ENCODE measurements at places on chromosomes 5 and 9.

DNA sequence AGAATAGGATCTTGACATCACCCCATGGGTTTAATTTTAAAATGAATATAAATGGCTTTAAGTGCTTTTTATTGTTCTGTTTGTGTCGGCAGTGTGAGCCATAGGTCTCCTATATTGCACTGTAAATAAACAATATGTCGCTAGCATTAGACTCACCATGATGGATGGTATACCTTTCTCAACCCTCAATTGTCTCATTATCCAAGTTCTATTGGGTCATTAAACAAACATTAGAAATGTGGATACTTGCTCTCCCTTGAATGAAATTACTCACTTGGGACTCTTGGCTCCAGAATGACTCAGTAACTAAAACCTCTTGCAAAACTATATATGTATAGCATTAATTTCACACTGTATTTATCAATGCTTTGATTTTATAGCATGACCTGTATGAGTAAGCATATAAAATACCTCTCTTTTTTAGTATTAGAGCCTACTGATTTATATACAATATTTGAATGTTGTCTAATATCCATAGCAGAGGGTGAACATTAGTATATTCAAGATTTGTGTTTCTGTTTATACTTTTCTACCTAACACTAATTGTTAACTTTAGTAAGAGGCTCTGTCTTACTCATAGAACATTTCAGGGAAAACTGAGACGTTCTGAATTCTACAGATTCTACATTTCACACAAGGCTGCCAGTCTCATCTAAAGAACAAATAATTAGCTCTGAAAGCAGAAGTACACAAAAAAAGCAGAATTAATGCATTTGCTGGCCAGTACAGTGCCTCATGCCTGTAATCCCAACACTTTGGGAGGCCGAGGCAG is 303.8 kb upstream of the PRR16 start:
- no peak for DNase-seq

DNA sequence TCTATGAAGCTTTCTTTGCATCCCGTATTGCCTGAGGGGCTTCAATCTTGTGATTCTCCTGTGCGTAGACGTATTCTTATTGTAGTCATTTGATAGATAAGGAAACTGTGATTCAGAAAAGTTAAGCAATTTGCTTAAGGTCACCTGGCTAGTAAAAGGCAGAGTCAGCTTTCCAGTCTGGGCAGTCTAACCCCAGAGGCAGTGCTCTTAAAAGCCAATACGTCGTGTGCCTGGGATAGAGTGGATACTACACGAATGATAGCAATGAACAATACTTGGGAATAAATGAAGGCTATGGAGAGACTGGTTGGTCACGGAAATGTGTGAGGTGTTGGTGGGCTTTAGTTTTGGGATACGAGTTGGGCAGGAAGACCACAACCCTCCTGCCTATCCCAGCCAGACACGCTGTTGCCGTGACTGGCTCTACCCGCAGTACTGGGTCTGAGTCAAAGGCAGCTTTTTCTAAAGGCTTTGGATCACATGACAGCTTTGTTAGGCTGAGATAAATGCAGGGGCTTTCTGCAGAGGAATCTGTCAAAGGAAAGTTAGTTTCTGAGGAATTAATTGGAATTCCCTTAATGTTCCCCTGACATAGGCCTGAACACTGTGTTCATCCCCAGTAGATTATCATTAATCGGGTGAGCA is 302.6 kb downstream of the KIF4B start:
- DNase-seq, result no peak

DNA sequence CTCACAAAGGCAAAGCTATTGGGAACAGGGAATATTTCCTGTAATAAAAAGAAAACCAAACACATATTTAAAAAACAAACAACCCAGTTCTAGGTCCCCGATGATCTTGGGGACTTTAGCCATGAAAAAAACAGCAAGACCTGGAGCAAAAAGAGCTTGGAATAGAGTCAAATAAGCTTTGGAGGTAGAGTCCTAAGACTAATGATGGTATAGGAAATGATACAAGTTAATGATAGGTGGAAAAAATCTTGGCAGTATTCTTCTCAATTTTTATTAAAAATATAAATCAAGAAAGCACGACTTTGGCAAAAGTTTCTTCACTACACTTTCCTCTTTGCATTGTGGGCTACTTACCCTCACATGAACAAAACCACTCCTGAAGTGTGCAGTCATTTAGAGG is 481.5 kb downstream of the EBF1 start:
- no peak for DNase-seq

- DNase-seq, result no peak
Measured at GRCh38 chr9:98432960-98433359, 177.5 kb upstream of the TBC1D2 start.

- no peak for DNase-seq
Measured at GRCh38 chr9:16640649-16641048, 229.8 kb downstream of the BNC2 start.

GRCh38 chr5:169548315-169548714 is 35.3 kb upstream of the SPDL1 start:
- no peak for DNase-seq

DNA sequence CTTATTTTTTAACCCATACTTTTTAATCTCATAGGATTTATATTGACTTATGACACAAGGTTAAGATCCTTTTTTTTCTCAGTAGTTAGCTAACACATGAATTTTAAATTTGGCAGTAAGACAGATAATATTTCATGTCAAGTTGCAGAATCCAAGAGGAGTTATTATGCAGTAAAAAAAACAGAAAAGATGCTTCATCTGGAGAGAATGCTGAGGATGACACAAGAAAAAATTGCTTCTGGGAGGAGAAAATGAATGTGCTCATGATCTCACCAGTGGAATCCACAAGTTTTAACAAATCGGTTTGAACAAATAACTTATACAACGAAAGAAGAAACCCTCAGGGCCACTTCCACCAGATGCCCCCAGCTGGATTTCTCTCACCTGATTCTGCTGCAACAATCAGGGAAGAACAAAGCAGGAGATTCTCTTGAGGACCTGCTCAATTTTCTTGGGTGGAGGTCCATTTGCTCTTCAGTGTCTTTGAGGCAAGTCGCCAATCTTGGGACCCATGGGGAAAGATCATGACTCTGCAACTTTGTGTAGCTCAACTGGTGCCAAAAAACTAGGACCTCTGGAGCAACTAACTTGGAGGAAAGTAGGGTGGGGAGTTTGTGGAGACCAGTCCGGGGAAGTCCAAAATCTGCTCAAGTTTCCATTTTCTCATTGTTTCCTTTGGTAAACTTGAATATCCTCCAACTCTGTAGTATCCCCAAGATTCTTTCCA is 50.5 kb upstream of the TNFSF15 start:
- DNase-seq, result no peak

DNA sequence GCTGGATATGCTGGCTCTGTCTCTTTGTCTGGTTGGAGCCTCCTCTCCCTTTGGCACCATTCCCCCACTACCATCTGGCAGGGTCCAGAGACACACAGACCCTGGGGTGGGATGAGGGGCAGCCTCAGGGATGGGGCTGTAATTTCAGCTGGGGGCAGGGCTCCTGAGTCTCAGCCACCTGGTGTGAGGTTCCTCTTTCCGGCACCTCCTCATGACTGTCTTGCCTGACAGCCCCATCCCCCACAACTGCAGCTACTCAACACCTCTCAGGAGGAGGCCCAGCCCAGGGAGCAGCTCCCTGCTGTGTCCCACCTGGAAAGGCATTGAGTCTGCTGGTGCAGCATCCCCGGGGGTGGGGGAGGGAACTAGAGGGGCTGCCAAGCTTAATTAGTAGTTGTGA is 11.7 kb upstream of the RPS14 start:
- no peak for DNase-seq

DNA sequence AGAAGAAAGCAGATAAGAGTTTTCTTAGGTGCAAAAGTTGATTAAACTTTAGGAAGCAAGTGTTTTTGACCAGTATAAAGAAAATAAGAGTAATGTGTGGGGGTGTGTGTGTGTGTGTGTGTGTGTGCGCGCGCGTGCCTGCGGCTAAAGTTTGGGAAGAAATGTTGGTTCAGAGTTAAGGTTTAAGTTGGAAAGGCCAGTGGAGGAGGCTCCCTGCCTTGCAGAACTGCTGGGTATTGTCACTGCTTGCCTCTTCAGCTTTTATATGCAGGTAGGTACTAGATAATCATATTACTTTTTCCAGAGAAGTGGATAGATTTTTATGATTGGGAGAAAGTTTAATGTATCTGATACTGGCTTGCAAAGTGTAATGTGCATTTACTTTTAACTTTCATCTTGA is 2.0 kb downstream of the PIK3R1 start:
- no peak for DNase-seq

GRCh38 chr5:42767491-42768105 is 11.0 kb downstream of the CCDC152 start:
- no peak for DNase-seq

GRCh38 chr5:95280401-95281095 is 4.3 kb downstream of the MCTP1 start:
- no peak for DNase-seq

- DNase-seq, result no peak
Measured at GRCh38 chr9:23766613-23767012, 59.4 kb downstream of the ELAVL2 start.

GRCh38 chr9:37911271-37911681 is 7.3 kb upstream of the SLC25A51 start:
- DNase-seq, result no peak

- DNase-seq, result no peak
Measured at GRCh38 chr5:147578228-147579024, 68.6 kb upstream of the DPYSL3 start.

GRCh38 chr9:128142061-128142460 is 7.2 kb upstream of the LCN2 start:
- DNase-seq, result no peak

DNA sequence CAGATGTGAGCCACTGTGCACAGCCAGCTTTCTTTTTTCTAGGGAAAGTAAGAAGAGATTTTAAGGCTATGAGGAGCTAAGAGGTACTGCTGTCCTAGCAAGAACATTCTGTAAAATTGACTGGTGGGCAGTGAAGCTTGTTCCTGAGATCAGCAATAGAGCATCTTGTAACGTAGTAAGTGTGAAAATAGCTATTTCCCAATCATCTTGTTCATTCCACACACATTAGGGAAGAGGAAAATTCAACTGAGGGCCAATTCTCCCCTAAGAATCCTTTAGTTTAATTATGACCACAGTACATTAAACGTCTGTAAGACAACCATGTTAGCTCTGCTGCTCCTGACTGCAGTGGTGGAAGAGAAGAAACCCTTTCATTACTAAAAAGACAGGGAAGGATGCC is 246.2 kb downstream of the EFNA5 start:
- DNase-seq, result no peak

DNA sequence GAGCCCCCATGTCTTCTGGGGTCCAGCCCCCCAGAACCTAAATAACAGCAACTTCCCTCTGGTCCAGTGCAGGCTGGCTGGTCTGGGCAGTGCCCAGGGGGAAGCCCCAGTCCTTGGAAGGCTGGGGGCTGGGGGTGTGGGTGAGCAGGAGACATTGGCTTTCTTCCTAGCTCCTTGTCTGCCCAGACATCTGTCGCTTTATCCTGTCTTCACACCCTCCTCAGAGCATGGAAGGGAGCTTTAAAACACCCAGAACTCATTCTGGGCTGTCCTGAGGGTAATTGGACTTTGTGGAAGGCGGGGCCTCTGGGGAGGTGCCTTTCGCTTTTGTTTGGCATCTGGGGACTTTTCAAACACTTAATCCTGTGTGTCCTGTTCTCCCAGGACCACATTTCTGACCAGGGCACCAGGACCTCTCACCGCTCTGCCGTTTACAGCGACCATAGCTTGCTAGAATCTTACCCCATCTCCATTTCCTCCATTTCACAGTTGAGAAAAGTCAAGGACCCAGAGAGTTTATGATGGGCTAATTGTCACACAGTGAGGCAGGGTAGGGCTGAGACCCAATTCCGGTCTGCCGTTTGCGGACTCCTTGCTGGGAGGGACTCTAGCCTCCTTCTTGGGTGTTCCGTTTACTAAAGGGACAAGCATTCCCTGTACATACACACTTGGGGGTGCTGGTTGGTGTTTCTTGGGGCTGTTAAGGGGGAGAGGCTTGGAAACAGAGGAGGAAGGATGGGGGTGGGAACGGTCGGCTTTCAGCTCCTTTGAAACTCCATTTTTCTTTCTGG is 1.1 kb downstream of the GSN start:
- DNase-seq, result no peak

DNA sequence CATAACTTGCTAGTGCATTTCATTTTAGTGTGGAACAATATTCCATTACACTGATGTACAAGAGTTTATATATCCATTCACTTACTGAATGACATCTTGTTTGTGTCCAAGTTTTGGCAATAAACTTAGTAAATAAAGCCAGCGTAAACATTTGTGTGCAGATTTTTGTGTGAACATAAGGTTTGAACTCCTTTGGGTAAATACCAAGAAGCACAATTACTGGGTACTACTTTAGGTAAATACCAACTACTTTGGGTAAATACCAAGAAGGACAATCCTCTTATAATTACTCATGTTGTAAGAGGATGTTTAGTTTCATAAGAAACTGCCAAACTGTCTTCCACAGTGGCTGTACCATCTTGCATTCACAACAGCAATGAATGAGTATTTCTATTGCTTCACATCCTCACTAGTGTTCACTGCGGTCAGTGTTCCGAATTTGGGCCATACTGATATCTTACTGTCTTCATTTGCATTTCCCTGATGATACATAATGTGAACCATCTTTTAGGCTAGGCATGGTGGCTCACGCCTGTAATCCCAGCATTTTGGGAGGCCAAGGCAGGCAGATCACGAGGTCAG is 2.3 kb upstream of the SYK start:
- DNase-seq, result no peak

DNA sequence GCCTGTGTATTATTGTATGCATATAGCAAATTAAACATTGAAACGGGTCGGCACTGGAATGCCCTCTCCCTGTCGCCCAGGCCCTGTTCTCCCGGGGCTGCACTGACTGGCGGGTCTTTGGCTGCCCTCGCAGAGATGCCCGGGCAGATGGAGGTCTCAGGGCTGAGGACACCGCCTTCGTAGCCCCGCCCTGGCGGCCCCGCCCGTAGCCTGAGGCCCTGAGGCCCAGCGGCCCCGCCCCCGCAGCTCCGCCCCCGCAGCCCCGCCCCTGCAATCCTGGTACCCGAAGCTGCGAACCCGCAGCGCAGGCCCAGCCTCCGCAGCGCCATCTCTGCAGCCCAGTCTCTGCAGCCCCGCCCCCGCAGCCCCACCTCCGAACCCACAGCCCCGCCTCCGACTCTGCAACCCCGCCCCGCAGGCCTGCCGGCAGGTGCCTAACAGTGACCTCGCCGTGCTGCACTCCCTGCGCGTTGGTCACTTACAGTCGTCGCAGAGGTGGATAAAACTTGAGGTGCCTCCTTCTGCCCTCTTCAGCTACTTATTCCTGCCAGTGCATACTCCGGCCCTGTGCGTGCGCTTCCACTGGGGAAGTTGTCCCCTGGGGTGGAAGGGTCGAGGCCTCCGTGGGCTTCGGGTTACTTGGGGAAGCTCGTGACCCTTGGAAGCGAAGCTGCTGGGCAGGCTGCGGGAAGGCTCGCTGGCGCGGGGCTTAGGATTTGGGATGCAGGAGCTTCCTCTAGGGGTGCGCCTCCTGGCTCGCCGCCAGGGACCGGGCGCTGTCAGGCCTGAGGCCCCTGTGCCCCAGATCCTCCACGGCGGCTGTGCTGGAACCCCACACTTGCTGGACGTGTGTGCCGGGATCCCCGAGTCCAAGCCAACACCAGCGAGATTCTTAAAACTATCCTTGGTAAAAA is 72.3 kb downstream of the ICE1 start:
- peak; percentile 82 for DNase-seq

All from activated CD4-positive, alpha-beta T cell treated with anti-CD3 and anti-CD28 coated beads, Interleukin-2, amount 50 U/mL, for 4 hours (primary cell).